ENCODE measurements at places on chromosomes 13 and 19.

DNA sequence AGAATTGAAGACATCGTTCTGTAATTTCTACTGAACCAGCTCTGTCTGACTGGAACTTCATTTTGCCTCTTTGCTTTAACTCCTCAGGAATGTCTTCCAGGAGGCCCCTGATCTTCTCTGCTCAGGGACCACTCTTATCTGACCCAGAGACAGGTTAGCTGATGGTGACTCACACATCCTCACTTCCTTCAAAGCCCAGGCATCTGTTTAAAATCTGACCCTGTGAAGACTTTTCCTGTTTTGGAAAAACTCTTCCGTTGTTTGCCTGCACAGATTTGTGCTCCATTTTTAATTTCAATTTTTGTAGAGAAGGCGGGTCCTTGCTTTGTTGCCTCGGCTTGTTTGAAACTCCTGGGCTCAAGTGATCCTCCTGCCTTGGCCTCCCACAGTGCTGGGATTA lies 1.6 kb downstream of the ARL11 start:
- no peak for DNase-seq

DNA sequence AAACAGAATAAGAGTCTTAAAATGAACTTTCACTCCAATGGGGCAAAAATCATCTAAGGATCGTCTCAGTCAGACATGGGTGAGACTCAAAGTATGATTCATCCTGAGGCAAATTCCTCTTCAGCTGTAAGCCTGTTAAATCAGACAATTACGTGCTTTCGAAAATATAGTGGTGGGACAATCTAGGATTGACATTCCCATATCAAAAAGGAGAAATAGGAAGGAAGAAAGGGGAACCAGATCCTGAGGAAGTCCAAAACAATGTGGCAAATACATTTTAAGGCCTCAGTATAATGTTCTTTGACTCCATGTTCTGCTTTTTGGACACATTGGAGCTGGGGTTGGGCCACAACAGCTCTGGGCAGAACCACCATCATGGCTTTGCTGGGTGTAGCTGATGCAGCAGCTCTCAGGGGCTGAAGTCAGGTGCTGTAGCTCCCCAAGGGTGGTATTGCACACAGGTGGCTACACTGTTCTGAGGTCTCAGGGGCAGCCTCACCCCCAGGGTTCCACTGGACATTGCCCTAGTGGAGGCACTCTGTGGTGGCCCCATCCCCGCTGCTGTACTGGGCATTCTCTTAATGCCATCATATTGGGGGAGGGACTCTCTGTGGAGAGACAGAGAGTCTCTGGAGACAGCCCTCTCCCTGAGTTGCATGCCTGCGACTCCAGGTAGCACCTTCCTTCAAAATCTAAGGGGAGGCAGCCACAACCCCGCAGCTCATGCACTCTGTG lies 5.7 kb upstream of the FPR3 start:
- DNase-seq: no peak

DNA sequence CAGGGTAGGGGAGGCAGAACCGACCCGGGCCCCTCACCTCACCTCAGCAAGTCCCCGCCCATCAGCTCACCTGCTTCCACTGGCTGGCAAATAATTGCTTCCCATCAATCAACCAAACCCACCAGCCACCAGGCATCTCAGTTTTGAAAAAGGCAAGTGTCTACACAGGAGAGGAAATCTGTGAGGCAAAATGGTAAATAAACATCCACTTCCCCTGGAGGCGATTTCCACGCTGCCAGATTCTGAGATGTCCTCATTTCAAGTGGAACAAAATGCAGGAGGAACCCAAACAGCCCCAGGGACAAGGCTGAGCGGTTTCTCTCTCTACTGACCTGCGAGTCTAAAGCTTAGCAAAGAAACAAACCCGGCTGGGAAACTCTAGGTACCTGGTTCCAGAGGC lies 117.5 kb downstream of the CRYL1 start:
- DNase-seq: no peak

- peak; percentile 54 for DNase-seq
These were observed 17.0 kb upstream of the TDRD3 start for GRCh38 chr13:60379837-60380565.

DNA sequence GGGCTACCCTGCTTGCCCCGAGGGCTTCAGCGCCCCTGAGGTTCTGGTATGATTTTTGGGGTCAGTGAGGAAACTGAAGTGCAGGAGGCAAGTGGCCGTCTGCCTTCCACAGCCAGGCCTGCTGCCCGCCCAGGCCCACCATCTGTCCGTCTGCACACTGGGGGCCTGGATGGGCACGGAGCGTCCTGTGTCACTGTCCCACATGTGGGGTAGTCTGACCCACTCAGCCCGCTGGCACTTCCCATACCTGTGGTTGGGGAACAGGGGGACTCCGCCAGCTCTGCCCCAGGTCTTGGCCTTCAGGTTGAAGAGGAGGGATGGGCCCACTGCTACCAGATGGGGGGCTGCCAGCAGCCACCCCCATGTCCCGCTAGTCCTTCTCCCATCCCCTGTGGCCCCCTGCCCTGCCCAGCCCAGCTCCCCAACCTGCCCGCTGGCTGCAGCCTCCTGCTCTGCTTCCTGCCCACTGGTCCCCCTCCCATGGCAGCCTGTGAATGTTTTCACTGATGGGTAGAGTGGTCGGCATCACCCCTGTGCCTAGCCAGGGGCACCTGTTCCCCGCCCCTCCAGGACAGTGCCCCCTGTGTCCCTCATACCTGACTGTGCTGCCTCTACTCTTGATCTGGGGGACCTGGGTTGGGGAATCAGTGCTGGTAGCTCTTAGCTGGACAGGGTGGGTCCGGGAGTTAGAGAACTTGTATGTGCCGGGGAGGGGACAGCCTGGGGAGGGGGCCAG lies 9.5 kb downstream of the PIAS4 start:
- no peak for DNase-seq

DNA sequence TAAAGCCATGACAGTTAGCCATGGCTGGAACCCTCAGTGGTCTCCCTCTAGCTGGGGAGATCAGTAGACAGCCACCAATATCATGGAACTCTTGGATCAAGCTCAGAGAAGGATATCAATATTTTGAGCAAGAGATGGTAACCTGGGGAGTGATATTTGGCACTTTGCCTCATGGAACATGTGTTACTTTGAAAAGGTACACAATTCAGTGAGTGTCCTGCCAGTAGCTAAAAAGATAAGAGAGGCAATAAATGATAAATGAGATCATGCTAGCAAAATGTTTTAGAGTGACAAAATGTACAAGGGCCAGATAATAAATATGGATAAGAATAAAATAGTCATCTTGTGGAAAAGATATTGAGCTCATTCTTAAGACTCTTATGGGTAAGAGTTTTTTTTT lies 1618.7 kb downstream of the OLFM4 start:
- DNase-seq: no peak

DNA sequence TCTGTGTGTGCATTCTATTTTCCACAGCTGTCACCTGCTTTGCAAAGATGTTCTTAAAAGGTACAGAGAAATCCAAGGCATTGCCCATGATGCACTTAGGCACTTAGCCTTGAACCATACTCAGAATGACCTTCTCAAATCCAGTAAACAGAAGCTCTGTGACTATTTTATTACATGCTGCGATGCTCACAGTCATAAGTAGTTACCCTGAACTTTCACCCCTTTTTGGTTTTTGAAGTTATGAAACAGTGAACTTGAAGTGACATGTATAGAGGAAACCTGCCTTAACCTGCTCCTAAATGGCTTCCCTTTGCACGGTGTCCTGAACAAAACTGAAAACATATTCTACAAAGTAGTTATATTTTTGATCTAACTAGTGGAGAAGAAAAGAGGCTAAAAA lies 100.4 kb downstream of the SLC10A2 start:
- no peak for DNase-seq

DNA sequence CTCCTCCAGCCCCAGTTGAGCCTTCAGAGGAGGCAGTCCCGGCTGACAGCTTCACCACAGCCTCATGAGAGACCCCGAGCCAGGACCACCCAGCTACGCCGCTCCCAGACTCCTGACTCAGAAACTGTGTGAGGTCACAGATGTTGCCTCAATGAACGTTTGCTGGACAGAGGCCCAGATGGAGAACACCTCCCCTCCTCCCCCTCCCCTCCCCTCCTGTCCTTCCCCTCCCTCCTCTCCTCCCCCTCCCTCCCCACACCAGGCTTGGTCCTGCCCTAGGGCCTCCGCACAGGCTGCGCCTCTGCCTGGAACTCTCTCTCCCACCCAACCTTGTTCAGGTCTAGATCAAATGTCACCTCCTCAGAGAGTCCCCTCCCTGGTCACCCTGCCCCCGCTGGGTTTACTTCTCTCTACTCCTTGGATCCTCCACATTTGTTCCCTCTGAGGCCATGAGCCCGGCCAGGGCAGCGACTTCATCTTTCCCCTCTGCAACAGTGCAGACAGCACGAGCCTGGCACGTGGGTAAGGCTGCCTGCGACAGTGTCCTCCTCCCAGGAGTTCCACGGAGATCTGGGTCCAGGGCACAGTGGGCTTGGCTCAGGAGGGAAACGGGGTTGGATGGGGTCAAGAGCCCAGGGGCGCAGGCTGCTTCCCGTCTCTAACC lies 17.4 kb downstream of the PIP5K1C start:
- no peak for DNase-seq

DNA sequence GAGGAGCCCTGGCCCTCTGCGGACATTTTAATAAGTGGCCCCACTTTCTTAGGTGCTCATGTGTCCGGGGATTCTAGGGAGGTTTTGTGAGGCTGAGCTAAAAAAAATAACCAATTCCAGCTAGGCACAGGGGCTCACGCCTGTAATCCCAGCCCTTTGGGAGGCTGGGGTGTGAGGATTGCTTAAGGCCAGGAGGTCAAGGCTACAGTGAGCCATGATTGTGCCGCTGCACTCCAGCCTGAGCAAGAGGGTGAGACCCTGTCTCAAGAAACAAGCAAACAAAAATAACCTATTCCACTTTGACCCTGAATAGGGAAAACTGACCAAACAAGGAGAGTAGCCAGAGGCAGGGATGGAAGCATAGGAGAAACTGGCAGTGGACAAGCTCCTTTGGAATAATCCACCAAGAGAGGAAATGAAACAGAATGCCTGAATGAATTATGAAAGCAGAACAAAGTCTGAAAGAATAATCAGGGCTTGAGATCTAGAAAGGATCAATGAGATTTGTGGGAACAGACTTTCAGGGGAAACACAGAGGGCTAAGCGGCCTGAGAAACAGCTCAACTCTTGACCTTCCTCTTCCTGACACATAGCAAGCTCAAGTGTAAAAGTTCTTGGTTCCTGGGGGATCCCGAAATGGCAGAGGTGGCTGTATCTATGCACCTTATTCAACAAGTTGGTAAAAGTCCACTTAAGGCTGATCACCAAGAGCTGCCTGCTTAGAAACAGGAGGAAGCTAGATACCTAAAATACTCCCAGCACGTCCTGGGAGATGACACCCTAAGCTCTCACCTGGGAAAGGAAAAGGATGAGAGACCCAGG lies 30.1 kb upstream of the FFAR2 start:
- no peak for DNase-seq

DNA sequence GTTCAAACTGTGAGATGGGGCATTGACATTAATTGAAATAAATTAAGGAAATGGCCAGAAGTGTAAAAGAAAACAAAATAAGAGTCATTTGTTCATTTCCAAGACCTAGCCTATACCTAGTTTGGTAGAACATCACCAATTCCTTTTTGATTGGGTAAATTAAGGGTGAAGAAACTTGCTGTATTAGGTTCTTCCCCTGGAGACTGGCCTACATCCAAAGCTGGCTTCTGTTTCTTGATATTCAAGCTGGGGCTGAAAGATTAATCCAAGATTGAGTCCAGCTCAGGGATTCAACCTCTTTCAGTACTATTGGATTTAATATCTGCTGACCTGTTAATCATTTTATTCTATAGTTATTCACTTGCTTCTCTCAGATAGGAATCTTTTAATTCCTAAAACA lies 183.2 kb downstream of the GPC6 start:
- no peak for DNase-seq

- DNase-seq: no peak
These were observed 60.3 kb upstream of the GPR12 start for GRCh38 chr13:26820871-26821270.

DNA sequence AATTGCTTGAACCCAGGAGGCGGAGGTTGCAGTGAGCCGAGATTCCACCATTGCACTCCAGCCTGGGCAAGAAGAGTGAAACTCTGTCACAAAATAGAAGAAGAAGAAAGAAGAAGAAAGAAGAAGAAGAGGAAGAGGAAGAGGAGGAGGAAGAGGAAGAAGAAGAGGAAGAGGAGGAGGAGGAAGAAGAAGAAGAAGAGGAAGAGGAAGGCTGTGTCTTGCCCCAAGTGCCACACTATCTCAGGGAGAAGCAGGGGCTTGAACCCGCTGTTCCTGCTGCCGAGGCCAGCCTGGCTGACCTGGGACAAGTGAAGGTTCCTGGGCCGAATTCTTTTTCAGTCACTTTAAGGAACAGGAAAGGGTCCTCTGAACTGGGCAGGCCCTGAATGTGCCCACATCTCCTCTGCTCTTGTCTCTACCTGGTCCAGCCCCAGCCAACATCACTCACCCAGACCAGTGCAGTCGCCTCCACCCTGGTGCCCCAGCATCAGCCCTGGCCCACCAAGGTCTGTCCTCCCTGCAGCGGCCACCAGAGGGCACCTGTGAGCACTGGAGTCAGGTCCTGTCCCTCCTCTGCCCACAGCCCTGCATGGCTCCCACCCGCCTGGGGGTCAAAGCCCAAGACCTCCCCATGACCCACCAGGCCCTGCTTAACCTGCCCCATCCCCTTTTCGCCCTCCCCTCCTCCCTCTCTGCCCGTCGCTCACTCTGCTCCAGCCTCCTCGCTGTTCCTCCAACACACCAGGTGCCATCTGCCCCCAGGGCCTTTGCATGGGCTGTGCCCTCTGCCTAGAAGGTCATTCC lies 20.0 kb downstream of the TICAM1 start:
- DNase-seq: no peak

DNA sequence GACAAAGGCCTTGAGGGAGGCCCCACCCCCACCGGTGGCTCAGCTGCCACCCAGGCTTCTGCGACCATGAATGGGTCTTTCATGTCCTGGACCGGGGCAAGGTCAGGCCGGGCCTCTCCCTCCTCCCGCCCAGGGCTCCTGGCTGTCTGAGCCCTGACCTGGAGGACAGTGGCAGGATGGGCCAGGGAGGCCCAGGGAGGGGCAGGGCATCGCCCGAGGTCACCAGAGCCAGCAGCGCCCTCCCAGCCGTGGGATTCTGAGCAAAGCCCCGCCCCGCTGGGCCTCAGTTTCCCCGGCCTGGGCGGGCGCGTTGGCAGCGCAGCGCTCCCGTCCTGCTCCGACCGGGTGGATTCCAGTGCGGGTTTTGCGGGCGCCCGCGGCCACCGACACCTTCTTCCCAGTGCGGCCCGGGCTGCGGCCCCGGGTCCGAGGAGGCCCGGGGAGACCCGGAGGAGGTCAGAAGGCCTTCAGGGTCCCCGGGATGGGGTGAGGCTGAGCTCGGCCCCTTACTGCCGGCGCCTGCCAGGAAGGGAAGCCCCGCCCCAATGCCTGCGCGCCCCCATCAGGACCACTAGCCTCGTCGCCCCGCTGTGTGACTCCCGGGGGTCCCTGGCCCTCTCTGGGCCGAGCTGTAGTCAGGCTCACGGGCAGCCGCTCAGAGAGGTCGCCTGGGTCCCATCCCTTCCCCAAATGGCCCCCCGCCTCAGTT lies 24.6 kb upstream of the SEMA6B start:
- no peak for DNase-seq

GRCh38 chr19:18764591-18765051 lies 26.5 kb downstream of the COMP start:
- DNase-seq: no peak

- no peak for DNase-seq
These were observed 127.9 kb upstream of the USP29 start for GRCh38 chr19:56991912-56992311.

Data from NCI-H2227 treated with DMSO at 0.1 percent for 48 hours (cell line).